Sigmoid colon (tissue), 7 donors: ENCODE measurements at places on chromosomes 2 and 18. TPM values are rescaled to one million over a fixed set of nuclear protein-coding genes. Genes with fewer than 3 reads are reported as not detected.

DNA sequence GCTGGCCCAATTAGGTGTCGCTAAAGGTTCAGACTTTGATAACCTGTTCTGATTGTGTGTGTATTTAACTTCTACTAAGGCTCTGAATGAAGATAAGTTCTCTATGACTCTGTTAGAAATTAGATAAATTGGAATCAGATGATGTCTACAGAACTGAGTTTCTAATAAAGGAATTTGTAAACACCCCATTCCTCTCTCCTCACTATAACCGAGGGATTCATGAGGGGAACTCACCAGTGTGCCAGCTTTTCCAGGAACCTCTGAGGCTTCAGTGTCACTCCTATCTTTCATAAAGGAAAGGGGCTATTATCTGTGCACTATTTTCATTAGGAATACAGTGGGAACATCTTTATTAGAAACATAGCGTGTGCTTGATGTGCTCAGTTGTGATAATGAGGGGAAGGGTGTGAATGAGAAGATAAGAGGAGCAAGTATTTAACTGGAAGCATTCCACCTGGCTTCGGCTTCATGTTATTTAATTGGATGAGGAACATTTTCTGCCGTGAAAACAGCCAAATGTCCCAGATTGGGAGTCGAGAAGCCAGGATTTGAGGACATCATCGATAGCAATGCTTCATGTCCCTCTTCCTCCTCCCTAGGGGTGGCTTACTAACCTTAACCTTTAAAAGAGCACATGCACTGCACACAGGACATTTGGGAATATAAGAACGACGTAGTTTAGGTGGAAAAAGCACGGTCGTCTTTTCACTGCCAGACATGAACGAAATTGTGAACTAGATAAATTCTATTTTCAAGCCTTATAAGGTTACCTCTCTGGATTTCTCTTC, 84.8 kb upstream of the TCF4 start:
- DNase-seq: no peak

MCFD2 gene
- 69.6 TPM for total RNA-seq

DNA sequence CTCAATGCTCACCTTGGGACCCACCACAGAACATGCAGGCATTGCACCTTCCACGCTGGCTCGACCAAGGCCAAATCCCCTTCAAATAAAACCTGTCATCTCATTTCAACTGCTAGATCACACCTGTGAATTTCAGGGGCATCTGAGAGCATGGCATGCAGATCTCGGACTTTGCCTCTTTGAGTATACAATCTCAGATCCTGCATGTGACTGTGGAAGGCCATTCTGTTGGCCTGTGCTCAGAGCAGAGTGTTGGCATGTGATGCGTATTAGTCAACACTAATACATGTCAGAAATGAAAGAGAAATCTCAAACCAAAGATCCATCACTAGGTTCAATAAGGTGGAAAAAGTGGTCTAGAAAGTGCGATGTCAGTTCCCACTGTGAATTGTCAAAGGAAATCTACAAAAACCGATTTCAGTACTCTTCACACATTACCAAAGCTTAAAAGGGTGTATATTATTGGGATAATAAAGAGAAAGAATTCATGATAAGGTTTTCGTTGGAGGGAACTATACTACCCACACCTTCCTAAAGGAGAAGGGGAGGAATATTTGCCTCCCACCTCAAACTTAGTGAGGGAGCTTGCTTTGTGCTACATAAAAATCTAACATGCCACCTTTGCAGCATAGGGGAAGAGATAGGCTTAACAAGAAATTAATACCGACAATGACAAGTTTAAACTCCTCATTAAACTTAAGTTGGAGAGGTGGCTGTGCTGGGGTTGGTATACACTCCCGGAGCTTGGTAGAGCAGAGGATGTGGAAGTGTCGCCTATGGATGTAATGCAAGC, 7.8 kb downstream of the XDH start:
- DNase-seq: no peak

SLC9A4 gene
- total RNA-seq: not detected
